ENCODE measurements at places on chromosomes 3 and 15.
A peak's percentile ranks its signal among the peaks of the same experiment; 100 is the strongest.

GRCh38 chr3:72446218-72447058 lies 401.8 kb downstream of the SHQ1 start:
- peak; percentile 44 for DNase-seq

GRCh38 chr15:52392008-52392687 lies 96.5 kb upstream of the MYO5C start:
- DNase-seq = no peak

GRCh38 chr3:143535994-143536784 lies 312.1 kb downstream of the SLC9A9 start:
- no peak for DNase-seq

DNA sequence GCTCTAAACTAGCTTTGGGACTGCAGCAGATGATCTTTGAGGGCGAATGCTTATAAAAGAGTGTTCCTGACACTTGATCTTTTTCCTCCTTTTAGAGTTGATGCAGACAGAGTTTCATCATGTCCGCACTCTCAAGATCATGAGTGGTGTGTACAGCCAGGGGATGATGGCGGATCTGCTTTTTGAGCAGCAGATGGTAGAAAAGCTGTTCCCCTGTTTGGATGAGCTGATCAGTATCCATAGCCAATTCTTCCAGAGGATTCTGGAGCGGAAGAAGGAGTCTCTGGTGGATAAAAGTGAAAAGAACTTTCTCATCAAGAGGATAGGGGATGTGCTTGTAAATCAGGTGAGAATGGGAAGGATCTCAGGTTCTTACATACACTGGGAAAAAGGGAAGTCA lies 75.7 kb downstream of the KLHL25 start:
- no peak for DNase-seq

DNA sequence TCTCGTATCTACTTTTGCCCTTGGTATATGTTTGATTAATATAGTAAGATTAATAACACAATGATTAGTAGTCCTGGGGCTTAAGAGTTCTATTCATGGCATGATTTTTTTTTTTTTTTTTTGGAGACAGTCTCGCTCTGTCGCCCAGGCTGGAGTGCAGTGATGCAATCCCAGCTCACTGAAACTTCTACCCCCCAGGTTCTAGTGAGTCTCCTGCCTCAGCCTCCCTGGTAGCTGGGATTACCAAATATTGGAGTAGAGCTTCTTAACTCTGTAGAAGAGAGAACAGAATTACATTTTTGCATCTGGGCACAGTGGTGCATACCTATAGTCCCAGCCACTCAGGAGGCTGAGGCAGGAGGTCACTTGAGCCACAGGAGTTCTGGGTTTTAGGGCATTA lies 58.9 kb downstream of the RAB7A start:
- DNase-seq = no peak

DNA sequence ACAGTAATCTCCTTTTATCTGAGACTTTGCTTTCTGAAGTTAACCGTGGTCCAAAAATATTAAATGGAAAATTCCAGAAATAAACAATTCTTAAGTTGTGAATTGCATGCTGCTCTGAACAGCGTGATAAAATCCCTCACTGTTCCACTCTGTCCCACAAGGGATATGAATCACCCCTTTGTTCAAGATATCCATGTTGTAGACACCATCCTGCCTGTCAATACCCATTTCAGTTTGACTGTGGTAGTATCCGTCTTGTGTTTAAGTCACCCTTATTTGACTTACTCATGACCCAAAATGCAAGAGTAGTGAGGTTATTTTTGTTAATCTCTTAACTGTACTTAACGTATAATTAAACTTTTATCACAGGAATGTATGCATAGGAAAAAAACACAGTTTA lies 435.0 kb downstream of the SHQ1 start:
- no peak for DNase-seq

DNA sequence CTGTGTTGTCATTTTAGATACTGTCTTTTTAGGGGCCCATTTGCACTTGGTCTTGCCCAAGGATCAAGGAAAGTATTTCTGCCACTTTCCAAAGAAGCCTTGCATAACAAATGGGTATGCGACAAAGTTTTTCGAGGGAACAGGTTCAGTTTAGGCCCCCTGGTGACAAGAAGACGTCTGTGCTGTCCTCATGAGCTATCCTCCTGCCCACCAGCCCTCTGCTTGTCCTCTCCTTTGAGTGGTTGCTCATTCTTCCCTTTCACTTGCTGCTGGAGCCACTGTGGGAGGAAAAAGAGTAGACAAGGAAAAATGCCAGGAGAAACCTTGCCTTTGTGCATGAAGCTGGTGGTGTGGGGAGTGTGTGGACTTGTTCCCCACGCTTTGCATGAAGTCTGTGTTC lies 171.9 kb downstream of the CACNA2D3 start:
- no peak for DNase-seq

- no peak for DNase-seq
Observed at GRCh38 chr15:87902772-87903426, 353.6 kb downstream of the NTRK3 start.

- DNase-seq = no peak
Observed at GRCh38 chr15:69034352-69034751, 19.9 kb downstream of the NOX5 start.

- no peak for DNase-seq
Observed at GRCh38 chr15:62026487-62027262, 33.6 kb downstream of the VPS13C start.

DNA sequence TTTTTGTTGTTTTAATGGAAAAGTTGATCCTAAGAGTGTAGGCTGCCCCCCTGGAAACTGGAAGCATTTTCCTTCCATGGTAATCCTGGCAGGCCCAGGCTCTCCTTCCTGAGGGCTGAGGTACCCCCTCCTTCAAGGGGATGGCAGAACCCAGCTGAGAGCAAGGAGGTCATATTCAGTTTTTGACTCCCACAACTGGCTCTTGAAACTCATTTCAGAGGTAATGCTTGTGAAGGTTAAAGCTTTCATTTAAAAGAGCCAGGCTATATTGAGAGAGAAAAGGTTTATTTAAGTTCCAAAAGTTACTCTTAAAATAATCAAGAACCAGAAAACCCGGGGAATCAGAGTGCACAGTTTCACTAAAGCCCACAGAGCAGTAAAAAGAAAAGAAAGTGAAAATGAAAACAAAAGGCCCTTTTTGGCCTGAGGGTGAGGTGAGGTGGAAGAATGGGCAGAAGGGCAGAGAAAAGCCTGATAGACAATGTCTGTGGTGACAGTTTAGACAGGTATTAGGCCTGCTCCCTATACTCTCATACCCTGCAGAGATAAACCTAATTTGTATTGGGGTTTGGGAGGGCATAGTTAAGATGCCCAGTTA lies 47.0 kb upstream of the RBP1 start:
- no peak for DNase-seq

DNA sequence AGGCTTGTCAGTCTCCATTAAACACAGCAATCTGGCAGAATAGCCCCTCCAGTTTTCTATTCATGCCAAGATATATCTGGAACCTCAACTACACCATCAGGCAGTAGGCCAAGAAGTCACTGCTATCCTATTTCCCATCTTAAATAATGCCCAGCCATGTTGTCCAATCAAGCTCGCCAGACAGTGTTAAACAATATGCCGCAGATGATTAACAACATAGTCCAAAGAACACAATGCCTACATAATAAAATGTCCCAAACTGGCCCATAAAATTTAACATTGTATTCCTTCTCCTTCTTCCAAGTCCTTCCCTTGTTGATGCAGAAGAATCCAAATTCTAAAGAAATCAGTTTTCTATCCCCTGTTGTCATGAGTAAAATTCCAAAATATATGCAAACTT lies 427.4 kb upstream of the PPP2R3A start:
- DNase-seq = no peak

GRCh38 chr3:180827171-180827570 lies 85.3 kb upstream of the FXR1 start:
- no peak for DNase-seq

GRCh38 chr3:145865399-145866018 lies 295.5 kb downstream of the PLOD2 start:
- DNase-seq = no peak

GRCh38 chr3:53113293-53114010 lies 16.8 kb downstream of the RFT1 start:
- DNase-seq = no peak

GRCh38 chr3:194877291-194878119 lies 191.8 kb downstream of the FAM43A start:
- DNase-seq = no peak

DNA sequence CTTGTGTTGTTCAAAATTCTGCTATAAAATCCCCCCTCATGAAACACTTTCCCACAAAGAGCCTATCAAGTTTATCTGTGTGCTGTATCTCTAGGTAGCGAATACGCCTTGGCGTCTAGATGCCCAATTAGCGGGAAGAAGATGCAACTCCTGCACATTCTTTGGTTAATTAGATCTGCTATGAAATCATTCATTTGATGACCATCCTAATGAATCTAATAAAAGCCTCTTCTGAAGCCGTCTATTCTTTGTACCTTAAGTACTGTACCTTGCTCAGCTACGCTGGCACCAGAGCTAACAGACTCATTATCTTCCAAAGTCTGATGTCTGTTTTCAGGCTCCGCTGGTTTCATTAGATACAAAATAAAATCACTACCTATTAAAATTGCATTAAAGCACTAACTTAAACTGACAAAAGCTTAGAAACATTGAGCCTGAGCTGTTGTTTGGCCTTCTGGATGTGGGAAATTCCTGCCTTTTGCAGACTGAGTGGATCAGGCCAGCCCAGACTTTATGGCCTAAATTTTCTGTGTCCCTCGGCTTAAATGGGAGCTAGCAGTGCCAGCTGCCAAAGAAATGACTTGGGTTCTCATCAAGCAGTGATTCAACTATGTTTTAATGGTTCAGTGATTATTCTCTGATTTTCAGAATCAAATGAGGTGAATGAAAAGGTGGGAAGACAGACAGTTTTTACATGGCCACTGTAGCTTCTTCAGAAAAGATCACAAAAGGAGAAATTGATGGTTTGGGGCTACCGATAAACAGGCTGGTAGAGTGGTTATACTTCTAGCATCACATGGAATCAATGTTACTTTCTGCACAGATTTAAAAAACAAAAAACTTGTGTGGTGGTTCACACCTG lies 28.4 kb upstream of the CHST2 start:
- DNase-seq = no peak

- DNase-seq = no peak
Observed at GRCh38 chr15:78977591-78978347, 32.9 kb upstream of the CTSH start.
